ENCODE measurements at places on chromosomes 3 and 15.

- no peak for DNase-seq
These were observed 13.0 kb downstream of the SLC9A9 start for GRCh38 chr3:143835312-143835711.

DNA sequence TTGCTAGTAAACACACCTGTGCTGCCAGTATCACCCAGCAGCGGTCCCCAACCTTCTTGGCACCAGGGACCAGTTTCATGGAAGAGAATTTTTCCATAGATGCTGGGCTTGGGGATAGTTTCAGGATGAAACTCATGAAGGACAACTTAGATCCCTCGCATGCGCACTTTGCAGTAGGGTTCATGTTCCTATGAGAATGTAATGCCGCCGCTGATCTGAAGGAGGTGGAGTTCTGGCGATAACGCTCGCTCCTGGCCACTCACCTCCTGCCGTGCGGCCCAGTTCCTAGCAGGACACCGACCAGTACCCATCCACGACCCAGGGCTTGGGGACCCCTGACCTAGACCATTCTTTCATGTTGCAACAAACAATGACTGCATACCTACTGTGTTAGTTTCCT lies 89.7 kb downstream of the TOP2B start:
- DNase-seq: no peak

DNA sequence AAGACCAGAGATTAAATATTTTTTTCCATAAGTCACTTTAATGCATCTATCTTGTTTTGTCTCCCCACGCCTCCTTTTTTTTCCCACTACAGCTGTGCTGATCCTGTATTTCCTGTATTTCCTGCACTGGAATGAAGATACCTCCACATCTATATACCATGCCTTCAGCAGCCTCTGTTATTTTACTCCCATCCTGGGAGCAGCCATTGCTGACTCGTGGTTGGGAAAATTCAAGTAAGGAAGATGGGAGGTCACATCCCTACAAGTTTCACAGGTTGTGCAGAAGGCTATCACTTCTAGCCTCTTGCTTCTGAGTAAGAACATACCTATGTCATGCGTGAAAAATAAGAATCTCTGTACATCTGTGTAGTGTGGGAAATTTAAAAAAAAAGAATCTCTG lies 3.1 kb downstream of the SLC15A2 start:
- no peak for DNase-seq

GRCh38 chr15:30865257-30865656 lies 38.5 kb upstream of the FAN1 start:
- no peak for DNase-seq

DNA sequence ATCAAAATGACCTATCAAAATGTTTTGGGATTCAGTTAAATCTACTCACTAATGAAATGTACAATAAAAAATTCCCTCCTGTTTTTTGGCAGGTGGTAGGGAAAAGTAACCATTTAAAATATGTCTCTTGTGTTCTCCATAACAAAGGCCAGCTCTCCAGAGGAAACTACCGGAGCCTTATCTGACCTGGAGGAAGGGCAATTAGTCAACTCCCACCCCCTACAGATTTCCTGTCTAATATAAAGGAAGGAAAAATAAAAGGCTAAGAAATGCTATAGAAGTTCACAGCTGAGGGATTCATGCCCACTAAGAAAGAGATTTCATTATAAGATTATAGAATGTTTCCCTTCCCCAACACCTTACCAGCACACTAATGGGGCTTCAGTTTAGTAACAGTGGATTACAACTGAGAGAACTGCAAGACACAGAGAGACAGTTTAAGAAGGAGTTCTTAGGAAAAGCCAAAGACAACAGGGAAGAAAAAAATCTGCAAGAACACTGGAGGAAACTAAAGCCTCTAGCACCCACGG lies 376.5 kb upstream of the KCNMB2 start:
- no peak for DNase-seq

- DNase-seq: no peak
These were observed 27.7 kb downstream of the EMC4 start for GRCh38 chr15:34252545-34252944.

- DNase-seq: no peak
These were observed 16.0 kb downstream of the HDAC11 start for GRCh38 chr3:13495921-13496723.

- no peak for DNase-seq
These were observed 72.2 kb downstream of the NR1D2 start for GRCh38 chr3:24017305-24017704.

DNA sequence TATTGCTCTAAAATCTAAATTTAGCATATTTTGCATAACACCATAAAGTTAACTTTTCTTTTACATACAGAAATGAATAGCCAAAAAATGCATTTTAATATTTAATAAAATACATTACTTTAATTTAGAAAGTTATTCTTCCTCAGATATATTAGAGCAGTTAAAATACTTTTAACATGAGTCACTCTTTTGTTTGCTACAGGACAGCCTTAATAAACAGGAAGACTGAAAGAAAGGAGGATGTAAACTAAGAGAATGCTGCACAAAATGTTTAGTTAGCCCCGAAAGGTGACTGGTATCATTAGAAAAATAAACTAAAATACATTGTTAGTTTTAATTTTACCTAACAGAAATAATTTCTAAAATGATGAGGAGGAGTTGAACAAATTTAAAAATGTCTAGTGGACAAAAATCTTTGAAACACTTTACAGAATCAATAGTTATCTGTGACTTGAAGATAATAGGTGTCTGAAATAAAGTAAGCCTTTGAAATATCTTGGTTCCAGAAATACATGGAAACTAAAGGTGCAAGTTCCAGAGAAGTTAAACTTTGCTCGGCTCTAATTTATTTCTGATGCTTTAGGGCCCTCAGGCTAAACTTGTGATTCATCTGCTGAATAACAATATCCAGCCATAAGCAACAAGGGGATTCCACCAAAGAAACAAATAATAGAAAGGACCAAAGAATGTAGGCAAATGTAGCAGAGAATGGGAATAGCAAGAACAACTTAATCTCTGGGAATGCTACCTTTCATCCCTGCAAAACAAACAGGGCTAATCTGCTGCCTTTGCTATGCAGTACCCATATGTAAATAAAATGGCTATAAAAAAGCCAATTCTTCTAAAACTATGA lies 138.3 kb upstream of the UBP1 start:
- no peak for DNase-seq

- DNase-seq: no peak
These were observed 345.0 kb downstream of the FHIT start for GRCh38 chr3:60906283-60906682.

- DNase-seq: no peak
These were observed 17.0 kb upstream of the IL1RAP start for GRCh38 chr3:190496859-190497258.

- no peak for DNase-seq
These were observed 50.8 kb upstream of the CRTC3 start for GRCh38 chr15:90478846-90479481.

DNA sequence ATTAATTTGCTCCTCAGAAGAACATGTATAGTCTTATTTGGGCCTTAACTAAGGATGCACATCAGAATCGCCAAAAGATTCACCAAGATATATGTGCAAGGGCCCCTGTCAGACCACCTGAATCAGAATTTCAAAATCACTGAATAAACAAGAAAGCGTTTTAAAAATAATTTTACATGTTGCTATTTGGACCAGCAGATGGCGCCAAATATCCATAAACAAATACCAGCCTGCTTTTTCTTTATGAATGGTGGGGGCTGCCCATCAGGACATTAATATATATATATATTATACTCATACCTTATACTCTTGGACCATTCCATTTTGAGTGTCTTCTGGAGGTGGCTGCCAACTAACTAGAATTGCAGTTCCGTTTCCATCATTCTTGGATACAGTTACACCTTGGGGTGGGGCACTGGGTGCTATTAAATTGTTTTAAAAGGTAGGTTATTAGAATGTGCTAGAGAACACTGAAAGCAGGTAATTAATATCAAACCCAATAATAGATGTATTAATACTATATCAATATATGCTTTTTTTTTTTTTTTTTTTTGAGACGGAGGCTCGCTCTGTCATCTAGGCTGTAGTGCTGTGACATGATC lies 1108.3 kb downstream of the ROBO1 start:
- no peak for DNase-seq

DNA sequence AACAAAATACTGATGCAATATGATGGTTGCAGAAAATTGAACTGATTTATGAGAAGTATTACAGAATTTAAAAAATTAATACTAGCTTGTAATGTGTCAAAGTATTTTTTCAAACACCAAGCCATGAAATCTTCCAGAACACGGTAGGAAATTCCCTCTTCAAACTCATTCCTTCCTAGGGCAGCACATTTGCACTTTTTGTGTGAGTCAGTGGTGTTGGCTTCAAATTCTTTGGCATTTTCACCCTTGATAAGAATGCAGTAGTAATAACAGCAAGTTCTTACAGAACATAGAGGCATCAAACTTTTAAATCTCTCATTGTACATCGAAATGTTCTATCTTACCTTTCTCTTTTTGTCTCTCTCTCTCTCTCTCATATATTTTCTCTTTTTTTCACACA lies 191.8 kb downstream of the CGGBP1 start:
- DNase-seq: no peak

DNA sequence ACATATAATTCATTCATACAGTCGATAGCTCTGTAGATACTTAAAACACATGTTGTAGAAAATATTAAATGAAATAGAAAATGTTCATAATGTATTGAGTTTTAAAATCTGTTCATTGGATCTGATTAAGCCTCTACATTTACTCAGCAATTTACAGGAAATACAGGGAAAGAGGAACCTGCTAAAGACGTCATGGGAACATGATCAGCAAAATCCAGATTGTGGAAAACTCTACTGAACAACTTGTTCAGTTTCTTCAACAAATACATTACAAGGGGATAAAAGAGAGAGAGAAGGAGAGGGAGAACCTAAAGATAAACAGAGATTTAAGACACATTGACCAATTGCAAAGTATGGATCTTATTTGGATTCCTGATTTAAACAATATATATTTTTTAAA lies 46.7 kb downstream of the KLHL6 start:
- no peak for DNase-seq

DNA sequence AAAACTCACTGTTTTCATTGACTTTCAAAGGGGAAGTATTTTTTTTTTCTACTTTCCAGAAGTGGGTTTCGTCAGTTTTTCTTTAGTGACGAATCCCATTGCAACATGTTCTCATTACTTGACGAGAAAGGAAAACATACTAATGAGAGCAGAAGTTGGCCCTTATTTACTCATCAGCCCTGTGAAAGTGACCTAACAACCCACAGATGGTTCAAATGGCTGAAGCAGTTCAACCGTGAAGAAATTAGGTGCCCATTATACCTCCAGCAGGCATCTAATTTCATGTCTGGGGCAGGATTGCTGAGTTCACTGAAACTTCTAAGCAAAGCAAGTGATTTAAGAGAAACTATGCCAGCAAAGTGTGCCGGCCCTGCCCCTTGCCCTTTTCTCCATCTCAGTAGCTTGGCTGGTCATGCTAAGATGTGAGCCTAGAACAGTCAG lies 9.0 kb downstream of the AQP9 start:
- DNase-seq: no peak

DNA sequence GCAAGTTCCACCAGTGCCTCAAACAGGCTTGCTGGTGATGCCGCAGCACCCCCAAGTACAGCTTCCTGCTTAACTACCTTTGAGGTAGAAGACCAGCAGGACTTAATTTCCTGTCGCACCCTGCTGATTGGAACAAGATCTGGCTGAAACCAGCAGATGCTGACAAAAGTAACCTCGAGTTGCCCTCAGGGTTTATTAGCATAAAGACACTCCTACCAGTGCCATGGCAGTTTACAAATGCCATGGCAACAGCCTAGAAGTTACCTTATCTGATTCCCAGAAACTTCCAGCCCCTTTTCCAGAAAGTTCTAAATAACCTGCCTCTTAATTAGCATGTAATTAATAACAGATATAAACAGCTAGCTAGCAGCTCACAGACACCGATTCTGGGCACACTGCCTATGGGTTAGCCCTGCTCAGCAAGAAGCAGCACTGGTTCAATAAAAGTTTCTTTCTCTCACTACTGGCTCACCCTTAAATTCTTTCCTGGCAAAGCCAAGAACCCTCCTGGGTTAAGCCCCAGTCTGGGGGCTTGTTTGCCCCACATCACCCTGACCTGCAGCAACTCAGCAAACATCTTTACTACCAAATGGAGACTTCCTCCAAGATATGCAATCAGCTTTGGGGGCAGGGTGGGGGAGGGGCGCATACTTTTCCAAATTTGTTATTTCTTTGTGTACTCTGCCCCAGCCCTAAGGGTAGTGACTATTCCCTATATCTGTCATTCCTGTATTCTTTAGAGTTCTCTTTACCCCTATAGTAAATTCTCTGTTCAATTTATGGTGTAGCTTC lies 54.2 kb downstream of the MAP4 start:
- DNase-seq: no peak

DNA sequence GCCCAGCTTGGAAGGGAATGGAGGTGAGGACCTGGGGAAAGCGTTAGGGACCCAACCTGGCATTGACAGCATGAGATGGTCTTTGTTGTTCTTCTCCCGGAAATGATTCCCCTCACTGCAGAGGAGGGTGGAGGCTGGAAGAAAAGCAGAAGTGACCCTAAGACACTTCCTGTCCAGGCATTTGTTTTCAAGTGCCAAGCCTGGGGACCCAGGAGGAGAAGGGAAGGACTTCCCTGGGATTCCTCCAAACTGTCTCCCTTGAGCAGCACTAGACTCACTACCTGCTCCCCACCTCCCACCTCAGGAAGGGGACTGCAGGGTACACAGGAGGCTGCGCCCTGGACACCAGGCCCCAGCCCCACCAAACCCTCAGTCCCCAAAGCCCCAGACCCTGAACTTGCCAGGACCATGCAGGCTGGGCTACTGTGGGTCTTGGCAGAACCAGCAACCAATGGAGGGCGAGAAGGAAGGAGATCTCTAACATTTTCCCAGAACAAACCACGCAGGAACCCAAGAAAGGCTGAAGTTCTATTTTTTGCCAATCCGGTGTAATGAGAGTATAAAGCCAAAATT lies 9.8 kb upstream of the VIPR1 start:
- no peak for DNase-seq

GRCh38 chr3:125045965-125046364 lies 9.8 kb downstream of the HEG1 start:
- DNase-seq: no peak

- no peak for DNase-seq
These were observed 988.1 kb downstream of the FHIT start for GRCh38 chr3:60263191-60263590.

- DNase-seq: no peak
These were observed 17.4 kb downstream of the ATP11B start for GRCh38 chr3:182810574-182811268.

GRCh38 chr3:150223558-150223957 lies 184.5 kb upstream of the TSC22D2 start:
- DNase-seq: no peak

- DNase-seq: no peak
These were observed 85.5 kb downstream of the FLNB start for GRCh38 chr3:58093574-58094195.

All from NCI-H1436 treated with DMSO at 0.1 percent for 48 hours (cell line).